ENCODE measurements at places on chromosomes 13 and 19.

DNA sequence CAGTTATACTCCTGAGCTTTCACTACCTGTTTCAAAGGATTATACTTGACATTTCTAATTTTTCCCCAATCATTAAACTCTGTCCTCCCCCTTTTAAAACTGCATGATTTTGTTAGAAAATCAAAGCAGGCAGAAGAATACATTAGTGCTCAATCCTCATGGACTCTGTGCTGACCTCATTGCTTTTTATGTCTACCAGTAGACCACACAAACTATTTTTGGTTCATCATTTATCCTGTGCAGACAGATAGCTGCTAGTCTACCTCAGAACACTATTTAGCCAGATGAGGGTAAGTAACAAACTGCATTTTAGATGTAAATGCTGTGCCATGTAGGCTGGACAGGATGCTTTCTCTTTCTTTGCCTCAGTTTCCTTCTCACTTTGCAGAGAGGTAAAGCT lies 235.9 kb downstream of the DCT start:
- DNase-seq = no peak

DNA sequence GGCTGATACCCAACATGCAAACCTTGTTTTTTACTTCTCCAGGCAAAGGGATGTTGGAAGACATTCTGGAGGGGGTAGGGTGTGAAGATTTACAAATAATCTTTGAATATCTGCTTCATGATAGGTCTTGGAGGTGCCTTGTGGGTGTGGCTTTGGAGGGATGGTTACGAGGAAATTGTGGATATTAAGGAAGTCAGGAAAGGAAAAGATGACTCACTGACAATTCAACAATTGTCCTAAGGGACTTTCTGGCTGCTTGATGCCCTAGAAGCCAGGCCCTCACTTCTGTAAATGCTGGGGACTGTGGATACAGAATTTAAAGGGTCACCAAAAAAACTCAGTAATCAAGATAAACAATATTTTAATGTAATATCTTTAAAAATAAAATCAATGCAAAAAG lies 37.4 kb upstream of the ZNF527 start:
- DNase-seq = no peak

- no peak for DNase-seq
Observed at GRCh38 chr13:45833242-45833641, 18.3 kb downstream of the SIAH3 start.

DNA sequence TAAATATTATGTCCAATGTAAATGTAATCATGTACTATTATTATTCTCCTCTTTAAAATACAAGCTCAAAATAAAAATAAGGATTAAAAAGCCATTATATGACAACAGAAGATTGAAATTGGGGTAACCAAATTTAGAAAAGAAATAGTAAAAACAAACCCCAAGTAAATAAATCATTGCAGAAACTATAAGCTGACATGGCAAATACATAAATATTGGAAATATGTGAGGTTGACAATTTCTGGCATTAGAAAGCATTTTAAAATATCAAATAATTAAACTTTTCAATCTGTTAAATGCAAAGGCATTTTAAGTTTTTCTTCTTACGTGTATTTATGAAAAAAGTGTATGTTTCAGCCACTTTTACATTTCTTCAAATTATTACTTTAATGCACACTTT lies 394.7 kb upstream of the DACH1 start:
- DNase-seq = no peak

- no peak for DNase-seq
Observed at GRCh38 chr19:32233091-32233490, 112.3 kb upstream of the ZNF507 start.

GRCh38 chr13:114149774-114150740 lies 17.6 kb upstream of the RASA3 start:
- DNase-seq = no peak

DNA sequence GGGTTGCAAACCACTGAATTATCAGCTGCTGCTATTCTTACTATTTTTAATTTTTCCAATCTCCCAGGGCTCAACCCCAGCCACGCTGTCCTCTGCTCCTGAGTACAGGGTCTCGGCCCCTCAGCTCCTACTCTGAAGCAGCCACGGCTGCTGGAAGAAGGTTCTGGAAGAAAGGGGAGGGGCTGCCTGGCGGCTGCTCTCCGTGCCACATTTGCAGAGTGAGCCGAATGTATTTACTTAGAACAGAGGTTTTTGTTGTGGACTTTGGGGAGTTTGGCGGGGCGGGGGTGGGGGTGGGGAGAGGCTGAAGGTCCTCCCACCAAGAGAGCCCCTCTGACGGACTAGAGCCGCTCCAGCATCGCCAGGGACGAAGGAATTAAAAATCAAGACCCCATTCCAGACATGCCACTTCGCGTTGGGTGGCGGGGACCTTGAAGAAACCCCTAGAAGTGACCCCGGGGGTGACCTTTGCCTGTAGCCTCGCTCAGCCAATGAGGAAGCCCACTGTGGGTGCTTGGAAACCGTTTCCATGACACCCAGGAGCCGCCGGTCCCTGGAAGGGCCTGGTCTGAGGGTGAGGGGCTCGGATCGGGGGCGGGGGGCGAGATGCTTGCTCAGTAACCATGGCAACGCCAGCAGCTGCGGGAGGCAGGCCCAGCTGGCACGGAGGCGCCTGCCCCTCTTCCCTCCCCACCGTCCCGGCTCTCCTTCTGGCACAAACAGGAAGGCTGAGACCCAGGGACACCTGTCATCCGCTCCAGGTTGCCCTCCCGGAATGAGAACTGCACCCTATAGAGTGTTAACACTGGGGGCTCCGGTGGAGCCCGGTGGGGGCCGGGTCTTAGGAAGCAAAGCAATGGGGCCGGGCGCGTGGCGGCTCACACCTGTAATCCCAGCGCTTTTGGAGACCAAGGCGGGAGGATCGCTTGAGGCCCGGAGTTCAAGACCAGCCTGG lies 54.2 kb upstream of the PTPRS start:
- no peak for DNase-seq

DNA sequence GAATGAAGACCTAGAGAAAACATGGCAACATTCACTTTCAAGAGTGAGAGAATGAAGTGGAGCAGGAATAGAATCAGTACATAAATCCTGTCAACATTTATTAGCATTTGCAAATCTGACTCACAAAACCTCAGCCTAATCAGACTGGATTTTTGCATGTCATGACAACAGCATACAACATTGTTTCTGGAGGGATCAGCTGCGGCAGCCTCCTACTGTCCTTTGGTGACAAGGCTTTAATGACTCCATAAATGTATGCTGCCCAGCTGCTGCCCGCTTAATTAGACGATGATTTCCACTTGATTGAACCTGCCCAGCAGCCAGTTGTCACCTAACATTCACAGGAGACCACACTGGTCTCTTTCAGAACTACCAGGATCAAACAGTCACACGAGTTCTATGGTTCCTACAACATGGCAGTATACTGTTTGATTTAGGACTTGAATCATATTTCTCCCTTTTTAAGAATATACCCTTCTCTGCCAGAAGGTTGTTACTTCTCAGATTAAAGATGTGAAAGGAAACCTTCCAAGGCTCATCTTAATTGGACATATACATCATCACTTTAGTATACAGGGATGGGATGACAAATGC lies 9.3 kb downstream of the EBPL start:
- no peak for DNase-seq

DNA sequence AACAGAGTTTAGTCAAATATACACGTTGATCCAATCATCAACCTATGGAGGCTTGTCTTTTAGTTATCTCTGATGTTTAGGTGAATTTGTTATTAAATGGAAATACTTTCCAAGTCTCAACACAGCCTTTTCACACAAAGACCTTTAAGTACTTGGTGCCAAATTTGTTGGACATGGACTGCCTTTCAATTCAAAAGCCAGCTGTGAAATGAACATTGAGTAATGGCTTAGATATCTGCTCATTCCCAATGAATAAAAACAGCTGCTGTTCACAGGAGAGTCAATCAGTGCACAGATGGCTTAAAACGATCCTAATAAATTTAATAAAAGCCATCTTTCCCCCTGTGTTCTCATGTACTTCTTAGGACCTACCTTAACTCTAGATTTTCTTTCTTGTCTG lies 19.9 kb upstream of the DHRS12 start:
- DNase-seq = no peak

DNA sequence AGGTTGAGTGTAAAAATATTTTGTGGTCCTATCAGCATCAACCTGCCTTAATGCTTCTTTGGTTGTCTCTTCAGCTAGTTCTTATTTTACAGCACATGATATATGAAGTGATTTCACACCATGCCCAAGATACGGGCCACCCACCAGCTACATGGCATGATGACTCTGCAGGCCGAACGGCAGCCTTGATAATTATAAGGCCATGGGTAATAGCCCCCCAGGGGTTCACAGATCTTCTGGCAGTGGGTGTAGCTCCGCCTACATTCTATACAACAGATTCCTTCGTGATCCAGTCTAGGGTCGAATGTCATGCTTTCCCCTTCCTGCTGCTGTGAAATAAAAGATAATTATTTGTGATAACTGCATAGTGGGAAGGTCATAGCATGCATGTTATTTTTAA lies 36.1 kb downstream of the CNMD start:
- DNase-seq = no peak

- no peak for DNase-seq
Observed at GRCh38 chr13:64817691-64818090, 2412.4 kb downstream of the PCDH9 start.

- DNase-seq = no peak
Observed at GRCh38 chr13:51270623-51271415, 48.6 kb downstream of the FAM124A start.

GRCh38 chr13:76848596-76848995 lies 37.6 kb downstream of the KCTD12 start:
- DNase-seq = no peak

- no peak for DNase-seq
Observed at GRCh38 chr19:6060600-6061375, 49.5 kb downstream of the RFX2 start.

Measured in stimulated activated CD8-positive, alpha-beta memory T cell treated with anti-CD3 and anti-CD28 coated beads, Interleukin-2, amount 100 ng/mL, for 48 hours (primary cell).